ENCODE measurements at places on chromosomes 5 and 9. TPM values are rescaled to one million over a fixed set of nuclear protein-coding genes. Genes with fewer than 3 reads are reported as not detected.

- DNase-seq: no peak
- no peak overlapping the region for H3K4me3 ChIP-seq
Measured at GRCh38 chr5:152118676-152119470, 194.2 kb upstream of the GLRA1 start.

NIM1K gene
- polyA plus RNA-seq: 0.13 TPM

- H3K27me3 ChIP-seq: no peaks in the 10 kb centered on the region
- H3K27ac ChIP-seq: no peak overlapping the region
- no peak overlapping the region for H3K4me3 ChIP-seq
Measured at GRCh38 chr5:169248550-169248949, 52.4 kb downstream of the SLIT3 start.

DNA sequence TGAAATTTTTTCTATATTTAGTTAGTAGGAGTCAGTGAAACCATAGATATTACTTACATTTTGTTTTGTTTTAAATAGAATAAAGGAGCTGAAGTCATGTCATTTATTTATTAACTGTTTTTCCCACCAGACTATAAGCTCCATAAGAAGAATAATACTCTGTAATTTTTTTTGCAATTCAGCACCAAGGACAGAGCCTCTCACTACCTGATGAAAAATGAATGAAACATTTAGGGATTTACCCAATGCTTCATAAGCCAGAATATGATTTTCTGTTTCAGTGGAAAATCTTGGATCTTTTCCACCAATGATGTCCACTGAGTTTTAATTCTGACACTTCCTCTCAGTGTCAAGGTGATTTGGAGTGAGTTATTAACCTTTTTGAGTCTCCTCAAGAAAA, 624.9 kb upstream of the GRAMD2B start:
- H3K36me3 ChIP-seq: no peaks in the 10 kb centered on the region
- no peaks in the 10 kb centered on the region for H3K4me1 ChIP-seq
- H3K27me3 ChIP-seq: no peaks in the 10 kb centered on the region
- DNase-seq: peak; percentile 3
- no peak overlapping the region for H3K4me3 ChIP-seq
- no peak overlapping the region for H3K27ac ChIP-seq

DNA sequence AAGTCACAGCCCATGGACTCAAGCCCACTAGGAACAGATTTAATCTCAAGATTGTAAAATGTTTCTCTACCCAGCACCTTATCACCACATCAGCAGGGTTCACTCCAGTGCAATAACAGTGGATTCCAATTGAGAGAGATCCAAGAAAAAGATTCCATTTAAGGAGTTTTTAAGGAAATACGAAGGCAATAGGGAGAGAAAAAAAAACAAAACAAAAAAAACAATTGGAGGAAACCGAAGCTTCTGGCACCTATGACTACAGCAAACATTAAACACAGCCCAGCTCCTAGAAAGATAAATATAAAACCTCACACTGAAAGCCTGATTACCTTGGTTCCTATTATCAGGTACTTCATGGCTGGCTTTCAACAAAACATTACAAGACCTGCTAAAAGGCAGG, 192.7 kb downstream of the DAB2IP start:
- no peaks in the 10 kb centered on the region for H3K36me3 ChIP-seq
- no peaks in the 10 kb centered on the region for H3K4me1 ChIP-seq
- no peak overlapping the region for H3K27ac ChIP-seq
- no peak overlapping the region for H3K4me3 ChIP-seq
- no peaks in the 10 kb centered on the region for H3K27me3 ChIP-seq

DNA sequence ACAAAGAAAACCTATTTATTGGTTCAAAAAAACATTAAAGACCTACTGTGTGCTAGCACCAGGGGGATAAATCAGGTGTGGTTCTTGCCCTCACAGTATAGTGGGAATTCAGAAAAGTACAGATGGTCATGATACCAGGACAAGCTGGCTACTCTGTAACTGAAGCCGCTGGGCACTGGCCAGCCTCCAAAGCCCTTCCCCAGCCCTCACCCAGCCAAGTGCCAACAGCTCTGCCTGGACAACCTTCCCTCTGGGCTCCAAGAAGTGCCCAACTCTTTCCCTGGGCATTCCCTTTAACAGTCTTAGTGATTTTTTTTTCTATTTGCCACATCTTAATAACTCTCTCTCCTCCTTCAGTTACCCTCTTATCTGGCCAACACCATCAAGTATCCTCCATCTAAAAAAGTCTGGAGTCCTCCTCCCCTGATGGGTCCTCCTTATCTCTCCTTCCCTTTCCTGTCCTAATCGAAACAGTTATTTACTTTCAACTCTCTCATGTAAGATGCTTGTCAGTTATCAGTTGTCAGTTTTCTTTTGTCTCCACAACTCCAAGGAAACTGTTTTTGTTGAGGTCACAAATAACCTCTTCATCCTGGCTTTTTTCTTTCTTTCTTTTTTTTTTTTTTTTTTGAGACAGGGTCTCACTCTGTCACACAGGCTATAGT, 13.3 kb upstream of the SEPTIN8 start:
- no peak for DNase-seq
- no peaks in the 10 kb centered on the region for H3K4me1 ChIP-seq
- no peak overlapping the region for H3K27ac ChIP-seq
- no peaks in the 10 kb centered on the region for H3K36me3 ChIP-seq
- H3K4me3 ChIP-seq: no peak overlapping the region

SPOCK1 gene
- not detected for polyA plus RNA-seq

TAF11L5 gene
- not detected for polyA plus RNA-seq

HRH2 gene
- 0.46 TPM for polyA plus RNA-seq

GRCh38 chr9:22238809-22239684, 207.6 kb upstream of the DMRTA1 start:
- H3K4me3 ChIP-seq: no peak overlapping the region
- H3K4me1 ChIP-seq: peaks cover 38% of the 10 kb centered on the region
- no peaks in the 10 kb centered on the region for H3K36me3 ChIP-seq
- DNase-seq: peak; percentile 58
- no peak overlapping the region for H3K27ac ChIP-seq

EXD3 gene
- polyA plus RNA-seq: 22.5 TPM

GRCh38 chr5:13809921-13810320, 134.6 kb downstream of the DNAH5 start:
- H3K27ac ChIP-seq: no peak overlapping the region
- no peak overlapping the region for H3K4me3 ChIP-seq
- DNase-seq: no peak
- H3K36me3 ChIP-seq: no peaks in the 10 kb centered on the region

DNA sequence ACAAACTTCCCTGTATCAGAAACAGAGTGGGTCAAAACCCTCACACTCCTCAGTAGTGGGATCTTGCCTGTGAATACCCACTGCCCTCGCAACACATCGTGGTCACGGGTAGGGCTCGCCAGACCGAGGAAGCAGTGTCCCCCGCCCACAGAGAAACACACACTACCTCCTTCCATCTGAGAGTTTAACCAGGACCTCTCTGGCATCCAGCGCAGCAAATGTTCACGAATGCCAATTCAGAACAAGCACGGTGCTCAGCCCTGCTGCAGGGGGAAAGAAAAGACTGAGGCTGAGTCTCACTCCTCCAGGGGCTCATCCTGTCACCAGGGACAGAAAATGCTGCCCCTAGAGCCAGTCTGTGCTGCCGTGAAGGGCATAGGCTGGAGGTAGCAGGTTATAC, 42.5 kb upstream of the SYNPO start:
- H3K36me3 ChIP-seq: no peaks in the 10 kb centered on the region
- H3K4me1 ChIP-seq: no peaks in the 10 kb centered on the region
- no peak overlapping the region for H3K4me3 ChIP-seq
- DNase-seq: no peak
- H3K27ac ChIP-seq: no peak overlapping the region

ZNF169 gene
- 19.0 TPM for polyA plus RNA-seq

Measured in B cell (primary cell).